ENCODE measurements at places on chromosomes 4 and X.

GRCh38 chr4:95190751-95191436 lies 357.9 kb downstream of the UNC5C start:
- no peak for DNase-seq

- DNase-seq, result no peak
Measured at GRCh38 chr4:141080668-141081067, 52.6 kb downstream of the RNF150 start.

DNA sequence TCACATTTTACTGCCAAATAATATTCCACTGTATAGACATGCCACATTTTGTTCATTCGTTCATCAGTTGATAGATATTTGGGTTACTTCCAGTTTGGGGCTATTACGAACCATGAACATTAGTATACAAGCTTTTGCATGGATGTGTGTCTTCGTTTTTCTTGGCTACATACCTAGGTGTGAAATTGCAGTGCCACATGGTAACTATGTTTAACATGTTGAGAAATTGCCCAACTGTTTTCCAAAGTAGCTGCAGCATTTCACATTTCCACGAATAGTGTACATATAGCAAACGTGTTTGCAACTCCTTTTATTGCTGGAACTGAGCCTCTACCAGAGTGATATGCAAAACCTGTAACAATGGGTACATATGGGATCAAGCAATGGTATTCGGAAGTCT lies 221.5 kb downstream of the VEGFC start:
- no peak for DNase-seq

DNA sequence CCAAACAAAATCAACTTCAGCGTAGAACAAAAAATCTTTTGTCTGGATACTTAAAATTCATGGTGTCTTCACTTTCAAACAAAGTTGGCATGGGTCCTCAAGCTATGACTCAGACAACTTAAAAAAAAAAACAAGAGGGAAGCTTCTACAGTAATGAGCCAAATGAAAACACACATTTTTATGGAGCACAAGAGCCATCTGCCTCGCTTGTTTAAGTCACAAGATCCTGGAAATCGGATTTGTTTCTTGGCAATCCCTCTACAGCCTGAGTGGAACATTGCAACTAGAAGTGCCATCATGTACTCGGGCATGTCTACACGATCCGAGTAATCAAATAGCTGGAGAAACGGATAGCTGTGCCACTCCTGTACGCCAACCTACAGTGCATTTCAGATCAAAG lies 22.6 kb downstream of the LAMP2 start:
- peak; percentile 51 for DNase-seq

DNA sequence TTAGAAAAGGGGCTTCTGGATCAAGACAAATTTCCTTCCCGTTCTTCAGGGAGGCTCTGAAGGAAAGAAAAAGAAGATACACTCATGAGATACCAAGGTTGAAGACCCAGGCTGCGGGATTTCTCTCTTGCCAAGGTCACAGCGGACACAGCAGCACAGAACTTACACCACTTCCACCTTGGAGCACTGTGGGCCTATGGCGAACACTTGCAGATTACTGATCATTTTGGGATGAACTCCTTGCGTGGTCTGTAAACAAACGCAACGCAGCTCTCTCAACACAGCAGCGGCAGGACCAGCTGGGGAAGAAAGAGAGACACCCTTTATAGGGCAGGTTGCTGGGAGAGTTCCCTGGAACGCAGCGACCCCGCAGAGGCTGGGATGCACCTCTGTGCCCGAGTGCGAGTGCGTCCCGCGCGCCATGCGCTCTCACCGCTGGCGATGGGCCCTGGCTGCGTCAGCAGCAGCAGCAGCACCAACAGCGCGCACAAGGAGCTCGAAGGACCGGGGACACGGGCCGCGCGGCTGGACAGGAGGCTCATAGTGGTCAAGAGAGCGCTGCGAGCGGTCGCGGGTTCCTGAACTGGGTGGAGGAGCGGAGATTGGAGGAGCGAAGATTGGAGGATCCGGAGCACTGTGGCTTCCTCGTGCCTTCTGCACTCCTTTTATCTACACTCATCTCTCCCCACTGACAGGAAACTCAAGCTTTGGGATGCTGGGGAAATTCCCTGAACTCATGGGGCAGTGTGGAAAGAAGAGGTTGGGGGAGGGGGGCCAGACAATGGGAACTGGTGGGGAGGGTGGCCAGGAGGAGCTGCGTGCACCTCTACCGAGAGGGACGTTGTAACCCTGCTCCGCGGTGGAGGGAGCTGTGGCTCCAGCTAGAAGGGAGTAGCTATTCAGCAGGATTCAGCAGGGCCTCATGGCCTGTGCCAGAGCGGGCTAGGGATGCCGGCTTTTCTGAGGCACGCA lies at the start of gene CXCL5:
CXCL5 (minus strand) TSS at position 638 of the 972 bp plus-strand sequence; CDS start at position 542, 96 bp downstream.
- DNase-seq, result peak; percentile 68

GRCh38 chr4:6402566-6403399 lies 69.6 kb downstream of the PPP2R2C start:
- no peak for DNase-seq

DNA sequence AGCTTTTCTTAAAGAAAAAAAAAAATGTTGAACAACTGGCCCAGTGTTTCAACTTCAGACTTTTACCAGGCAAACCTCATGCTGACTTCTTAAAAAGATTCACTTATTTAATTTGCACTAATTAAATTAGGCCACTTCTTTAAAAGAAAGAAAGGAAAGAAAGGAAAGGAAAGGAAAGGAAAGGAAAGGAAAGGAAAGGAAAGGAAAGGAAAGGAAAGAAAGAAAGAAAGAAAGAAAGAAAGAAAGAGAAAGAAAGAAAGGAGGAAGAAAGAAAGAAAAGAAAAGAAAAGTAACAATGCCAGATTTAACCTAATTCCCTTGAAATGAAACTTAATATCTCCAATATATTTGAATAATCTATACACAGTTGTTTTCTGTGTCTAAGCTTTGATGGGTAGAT lies 71.4 kb upstream of the PRPS2 start:
- no peak for DNase-seq

DNA sequence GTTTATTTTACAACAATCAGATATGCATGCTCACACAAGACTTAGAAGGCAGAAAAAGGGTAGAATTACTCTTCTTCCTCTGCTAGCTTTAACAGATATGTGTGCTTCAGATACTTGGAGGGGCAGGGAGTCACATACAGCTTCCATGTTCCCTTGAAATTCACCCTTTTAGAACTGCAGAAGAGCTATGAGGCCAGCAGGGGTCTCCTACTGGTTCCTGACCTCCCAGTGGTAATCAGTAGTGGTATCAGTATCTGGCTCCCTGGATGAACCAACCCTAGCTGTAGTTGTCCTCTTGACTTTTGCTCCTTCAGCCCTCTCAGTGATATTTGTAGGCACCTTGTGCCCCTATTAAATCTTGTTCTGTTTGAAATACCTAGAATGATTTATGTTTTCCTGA lies 81.5 kb downstream of the RCHY1 start:
- peak; percentile 1 for DNase-seq

GRCh38 chr4:40289366-40290188 lies 45.6 kb upstream of the CHRNA9 start:
- peak; percentile 56 for DNase-seq

DNA sequence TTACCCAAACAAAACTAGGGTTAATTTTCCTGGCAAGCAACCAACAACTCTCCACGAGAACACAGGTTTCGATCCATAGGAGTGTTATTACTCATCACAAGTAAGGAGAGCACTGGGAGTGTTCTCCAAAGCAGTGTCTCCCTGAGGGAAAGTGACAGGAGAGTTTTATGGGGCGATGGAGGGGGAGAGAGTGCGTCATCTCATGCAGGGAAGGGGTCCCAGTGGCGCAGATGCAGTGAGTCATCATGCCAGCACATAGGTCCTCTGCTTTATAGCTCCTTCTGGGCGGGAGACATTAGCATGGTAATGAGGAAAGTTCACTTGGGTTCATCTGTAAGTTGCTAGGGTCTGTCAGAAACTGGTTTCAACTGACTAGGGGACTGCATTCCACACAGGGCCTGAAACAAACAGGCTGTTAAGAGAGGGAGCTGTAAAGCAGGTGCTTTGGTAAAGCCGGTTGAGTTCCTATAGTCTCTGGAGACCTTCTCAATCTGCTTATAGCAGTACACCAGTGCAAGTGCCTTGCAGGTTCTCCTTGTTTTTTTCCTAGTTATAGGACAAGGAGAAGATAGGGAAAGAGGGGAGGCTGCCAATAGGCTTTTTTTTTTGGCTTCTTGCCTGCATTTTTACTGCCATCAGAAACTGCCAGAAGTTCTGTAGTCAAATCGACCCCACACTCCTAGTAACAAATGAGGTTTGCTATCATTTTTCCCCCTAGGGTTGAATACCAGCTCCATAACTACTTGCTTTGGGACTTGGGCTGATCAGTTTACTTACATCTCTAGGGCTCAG lies 12.8 kb upstream of the BOD1L1 start:
- peak; percentile 90 for DNase-seq

DNA sequence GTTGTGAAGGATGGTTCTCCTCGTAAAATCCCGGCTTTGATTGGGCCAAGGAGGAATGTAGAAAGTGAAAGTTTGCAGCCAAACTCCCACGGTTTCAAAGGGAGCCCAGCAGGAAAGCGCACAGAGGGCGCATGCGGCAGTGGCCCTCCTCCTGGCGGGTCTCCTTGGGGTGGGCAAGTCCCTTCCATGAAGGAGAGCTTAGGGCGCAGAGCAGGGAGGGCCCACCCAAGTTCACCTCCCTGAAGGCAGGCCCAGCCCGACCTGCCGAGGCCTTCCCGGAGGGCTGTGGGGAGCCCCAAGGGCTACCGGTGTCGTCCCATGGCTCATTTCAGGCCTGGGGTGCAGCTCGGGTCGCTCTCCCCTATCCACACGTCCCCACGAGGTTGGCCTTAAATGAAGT lies 2.0 kb downstream of the PDZD4 start:
- DNase-seq, result no peak

DNA sequence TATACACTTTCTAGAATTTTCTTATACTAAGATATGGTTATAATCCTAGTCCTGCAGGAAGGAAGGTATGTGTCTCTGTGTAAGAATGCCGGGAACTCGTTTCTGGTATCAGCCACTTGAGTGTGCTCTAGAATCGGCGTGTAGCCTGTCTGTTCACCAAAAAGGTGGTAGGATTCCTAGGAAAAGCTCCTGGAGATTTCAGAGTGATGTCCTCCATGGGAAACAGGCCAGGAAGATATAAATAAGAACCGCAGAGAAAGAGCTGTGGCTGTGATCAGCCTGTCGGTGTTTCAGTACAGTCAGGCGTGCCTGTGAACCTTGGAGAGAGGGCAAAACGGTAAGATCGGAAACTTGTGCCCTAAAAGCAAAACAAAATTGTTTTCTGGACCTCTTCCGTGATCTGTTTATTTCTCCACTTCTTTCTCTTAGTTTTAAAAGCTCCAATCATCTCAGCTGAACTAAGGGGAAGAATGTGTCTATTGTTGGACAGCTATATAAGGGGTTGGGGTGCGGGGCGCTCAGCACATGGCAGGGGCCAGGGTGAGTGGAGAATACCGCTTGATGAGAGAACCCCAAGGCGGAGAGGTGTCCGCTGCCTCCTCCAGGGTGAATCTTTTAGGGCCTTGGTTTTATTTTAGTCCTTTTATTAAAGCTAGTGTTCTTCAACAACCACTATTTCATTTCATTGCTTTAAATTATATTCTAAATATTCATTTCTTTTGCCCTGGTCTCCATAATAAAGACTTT lies 303.8 kb upstream of the TENM3 start:
- DNase-seq, result peak; percentile 59

DNA sequence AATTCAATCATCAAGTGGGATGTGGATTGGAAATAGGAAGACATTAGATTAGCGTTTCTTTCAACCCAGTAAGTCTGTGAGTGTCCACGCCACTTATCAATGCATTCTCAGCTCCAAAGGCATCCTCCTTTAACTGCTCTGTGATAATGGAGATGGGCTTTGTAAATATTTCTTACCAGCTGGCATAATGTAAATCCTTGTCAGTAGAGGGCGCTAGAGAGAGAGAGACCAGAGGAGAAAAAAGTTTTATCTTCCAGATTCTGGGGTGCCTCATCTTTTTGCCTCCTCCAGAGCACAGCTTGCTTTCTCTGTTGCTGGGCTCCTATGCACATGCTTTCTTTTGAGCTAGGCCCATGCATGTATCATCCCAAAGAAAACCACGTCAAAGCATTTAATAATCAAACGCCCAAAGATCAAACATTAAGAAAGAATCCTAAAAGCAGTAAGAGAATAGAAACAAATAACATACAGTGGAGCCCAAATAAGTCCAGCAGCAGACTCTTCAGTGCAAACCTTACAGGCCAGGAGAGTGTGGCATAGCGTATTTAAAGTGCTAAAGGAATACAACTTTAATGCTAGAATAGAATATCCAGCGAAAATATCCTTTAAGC lies 9.6 kb upstream of the MTMR1 start:
- DNase-seq, result peak; percentile 30

DNA sequence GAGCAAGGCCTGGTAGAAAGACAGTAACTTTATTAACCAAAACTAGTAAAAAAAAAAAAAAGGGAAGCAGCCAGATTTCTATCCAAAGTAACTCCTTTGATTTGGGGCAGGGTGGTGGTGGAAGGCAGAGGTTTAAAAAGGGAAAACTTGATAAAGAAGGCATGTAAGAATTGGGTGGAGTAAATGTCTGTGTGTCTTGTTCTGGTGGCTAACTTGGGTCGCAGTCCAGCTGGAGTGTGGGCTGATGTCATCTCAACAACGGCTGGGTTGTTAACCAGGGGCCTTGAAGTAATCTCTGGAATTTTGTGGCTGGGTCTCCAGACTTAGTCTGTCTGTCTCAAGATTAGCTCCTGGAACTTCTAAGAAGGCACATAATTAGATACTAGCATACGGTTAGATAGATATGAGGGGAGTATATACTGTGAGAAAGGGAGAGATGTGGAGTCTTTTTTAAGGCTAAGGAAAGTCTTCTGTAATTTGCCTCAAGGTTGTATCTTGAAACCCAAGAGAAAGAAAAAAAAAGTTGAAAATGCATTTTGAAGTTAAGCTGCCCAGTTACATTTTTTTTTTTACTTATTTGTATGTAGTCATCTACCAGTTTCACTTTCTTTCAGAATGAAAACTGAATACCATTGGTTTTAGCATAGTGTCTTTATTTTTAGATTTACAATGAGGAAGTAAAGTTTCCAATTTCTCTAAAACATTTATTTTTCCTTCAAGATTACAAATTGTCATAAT lies 48.3 kb downstream of the MTHFD2L start:
- DNase-seq, result peak; percentile 74

GRCh38 chr4:122218762-122219161 lies 66.6 kb downstream of the BLTP1 start:
- peak; percentile 21 for DNase-seq

DNA sequence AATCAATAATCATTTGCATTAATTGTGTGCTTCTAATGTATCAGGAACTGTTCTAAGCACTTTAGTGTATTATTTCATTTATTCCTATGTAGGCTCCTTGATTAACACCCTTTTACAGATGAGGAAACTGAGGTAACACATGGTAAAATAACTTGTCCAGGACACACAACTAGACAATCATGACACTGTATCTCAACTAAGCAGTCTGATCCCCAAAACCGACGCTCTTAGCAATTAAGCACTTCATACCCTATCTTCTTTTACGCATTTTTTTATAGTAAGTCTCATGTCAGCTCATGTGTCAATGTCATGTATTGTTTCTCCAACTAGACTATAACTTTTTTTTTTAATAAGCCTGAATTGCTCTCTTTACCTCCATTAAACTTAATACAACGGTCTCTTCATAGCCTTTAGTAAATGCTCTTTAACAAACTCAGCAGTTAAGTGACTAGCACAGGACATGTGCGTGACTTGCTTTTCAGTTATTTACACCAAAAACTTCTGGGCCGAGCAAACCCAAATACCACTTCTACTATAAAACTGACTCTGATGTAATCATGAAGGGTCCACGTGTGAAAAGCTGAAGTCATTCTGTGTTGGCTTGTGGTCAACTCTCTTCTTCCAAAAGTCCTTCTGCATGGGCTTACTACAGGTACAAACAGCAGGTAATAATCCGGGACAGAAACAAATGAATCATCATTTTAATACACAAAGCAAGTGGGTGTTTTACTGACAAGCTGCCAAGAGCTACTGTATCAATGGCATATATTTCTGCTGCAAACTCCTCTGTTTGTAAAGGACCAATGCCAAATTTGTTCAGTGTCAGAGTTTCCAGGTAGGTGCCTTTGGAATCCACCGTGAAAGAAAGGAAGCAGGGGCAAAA lies 7.9 kb upstream of the AMBN start:
- DNase-seq, result no peak

All from fibroblast of skin of right biceps (primary cell).